CD4-positive, alpha-beta T cell treated with Interleukin-21 for 1 hour (primary cell): ENCODE measurements at places on chromosomes 2 and 18.

GRCh38 chr2:184370954-184371353, 227.4 kb upstream of the ZNF804A start:
- DNase-seq = no peak

- peak; percentile 11 for DNase-seq
Observed at GRCh38 chr2:231563378-231563961, 29.2 kb upstream of the TEX44 start.

DNA sequence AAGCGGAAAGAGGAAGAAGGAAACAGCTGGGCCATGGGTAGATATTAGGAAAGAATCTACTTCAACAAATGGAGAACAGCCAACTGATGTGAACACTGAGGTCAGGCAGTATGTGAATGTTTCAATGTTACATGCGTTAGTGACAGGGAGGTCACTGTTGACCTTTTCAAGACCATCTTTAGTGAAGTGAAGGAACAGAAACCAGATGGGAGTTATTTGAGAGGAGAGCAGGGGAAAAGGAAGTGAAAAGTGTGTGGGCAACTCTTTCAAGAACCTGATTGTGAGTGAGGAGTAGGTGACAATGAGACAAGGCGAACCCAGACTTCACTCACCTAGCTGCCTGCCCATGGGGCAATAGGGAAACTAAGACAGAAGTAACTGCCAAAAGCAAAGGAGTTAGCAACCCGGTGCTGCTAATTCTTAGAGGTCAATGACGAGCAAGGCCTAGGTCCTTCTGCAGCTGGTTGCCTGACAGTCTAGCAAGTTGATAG, 67.0 kb downstream of the SP3 start:
- DNase-seq = no peak

DNA sequence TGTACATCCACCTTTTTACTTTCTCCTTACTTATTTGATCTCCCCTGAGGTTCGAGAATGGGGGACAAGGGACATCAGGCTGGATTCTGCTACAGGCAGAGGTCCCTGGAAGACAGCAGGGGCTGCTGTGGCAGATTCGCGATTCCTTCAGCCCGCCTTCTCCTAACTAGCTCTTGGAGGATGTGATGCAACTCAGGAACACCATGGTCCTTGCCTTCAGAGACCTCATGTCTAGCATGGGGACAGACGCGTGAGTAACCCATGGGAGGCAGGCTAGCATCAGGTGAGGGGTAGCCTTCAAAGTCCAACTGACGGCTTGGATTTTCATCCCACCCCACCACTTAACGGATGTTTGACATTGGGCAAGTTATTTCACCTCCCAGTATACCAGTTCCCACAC, 869 bp upstream of the TCF23 start:
- no peak for DNase-seq

DNA sequence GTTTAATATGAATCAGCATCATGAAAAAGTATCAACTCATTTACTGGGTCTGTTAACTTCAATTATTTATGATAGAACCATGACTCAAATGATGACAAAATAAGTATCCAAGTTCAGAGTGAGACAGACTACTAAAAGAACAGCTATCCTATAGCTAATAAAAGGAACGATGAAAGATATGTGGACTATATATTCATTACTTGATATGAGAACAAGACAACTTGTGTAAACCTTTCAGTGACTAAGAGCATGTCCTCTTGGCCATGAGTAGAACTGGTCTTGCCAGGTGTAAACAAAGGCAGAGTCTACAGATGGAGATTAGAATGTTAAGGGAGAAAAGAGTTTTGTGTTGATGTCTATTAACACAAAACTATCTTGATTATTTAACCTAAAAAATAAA, 360.4 kb upstream of the ZC3H15 start:
- no peak for DNase-seq

- DNase-seq = no peak
Observed at GRCh38 chr2:236157366-236157765, 10.8 kb downstream of the GBX2 start.

DNA sequence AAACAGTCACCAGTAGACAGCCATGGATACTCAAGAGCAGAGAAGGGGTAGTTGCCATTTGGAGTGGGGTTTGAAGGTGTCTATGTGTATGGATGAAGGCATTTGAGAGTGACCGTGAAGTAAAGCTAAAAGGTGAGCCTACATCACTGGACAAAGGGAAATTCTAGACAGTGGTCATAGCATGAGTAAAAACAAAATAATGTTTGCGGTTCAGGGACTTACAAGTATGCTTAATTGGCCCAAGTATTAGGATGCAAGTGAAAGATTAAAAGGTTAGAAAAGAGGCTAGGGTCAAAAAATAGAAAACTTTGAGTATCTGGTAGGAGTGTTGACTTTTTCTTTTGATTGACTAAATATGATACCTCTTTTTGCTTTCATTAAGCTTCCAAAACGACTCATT, 238.1 kb upstream of the SLC8A1 start:
- no peak for DNase-seq

GRCh38 chr2:85444629-85445172, 26.2 kb downstream of the SH2D6 start:
- DNase-seq = no peak

GRCh38 chr2:53220969-53221368, 546.6 kb upstream of the CHAC2 start:
- no peak for DNase-seq

DNA sequence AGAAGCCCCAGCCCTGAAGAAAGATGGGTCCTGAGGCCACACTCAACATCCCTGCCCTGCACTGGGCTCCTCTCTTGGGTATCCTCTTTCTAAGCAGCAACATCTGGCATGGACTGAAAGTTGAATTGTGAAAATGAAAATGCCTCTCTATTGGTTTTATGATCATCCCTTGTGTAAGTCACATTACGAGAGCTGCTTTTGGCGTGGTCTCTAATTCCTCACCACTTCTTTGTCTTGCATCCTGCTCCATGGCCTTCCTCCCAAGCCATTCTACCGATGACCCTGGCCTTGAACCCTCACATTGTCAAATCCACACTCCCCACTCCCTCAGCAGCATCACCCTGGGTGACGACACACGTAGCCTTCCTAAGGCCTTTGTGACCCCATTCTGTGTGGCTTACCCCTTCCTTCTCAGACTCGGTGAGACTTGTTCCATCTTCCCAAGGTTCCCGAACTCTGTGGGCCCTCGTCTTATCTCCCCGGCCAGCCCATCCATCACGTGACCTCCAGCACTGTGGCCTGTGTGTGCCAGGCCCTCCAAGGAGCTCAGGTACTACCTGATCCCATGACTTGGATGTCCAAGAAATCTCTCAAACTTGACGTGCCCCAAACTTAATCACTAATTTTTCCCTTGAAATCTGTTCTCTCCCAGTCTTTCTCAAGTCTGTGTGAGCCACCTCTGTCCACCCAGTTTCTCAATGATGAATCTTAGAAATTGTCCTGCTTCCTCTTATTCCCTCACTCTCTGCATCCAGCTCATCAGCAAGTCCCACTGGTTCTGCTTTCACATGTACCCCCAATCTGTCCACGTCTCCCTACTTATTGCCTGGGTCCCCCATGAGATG, 194.7 kb upstream of the HS6ST1 start:
- no peak for DNase-seq

DNA sequence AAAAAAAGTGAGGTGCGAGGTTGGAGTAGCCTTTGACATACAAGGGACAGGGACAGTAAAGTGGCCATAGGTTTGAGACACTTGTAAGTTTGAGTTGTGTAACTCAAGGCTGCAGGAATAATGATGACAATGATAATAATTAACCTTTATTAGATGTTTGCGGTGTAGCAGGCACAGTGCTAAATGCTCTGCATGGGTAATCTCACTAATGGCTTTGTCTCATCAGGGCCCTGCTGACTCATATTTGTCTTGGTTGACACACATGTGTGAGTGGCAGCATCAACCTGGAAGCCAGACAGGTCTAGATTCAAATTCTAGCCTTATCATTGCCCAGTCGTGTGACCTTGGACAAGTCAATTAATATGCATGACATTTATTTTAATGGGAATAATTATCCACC, 126.2 kb downstream of the FSHR start:
- no peak for DNase-seq

DNA sequence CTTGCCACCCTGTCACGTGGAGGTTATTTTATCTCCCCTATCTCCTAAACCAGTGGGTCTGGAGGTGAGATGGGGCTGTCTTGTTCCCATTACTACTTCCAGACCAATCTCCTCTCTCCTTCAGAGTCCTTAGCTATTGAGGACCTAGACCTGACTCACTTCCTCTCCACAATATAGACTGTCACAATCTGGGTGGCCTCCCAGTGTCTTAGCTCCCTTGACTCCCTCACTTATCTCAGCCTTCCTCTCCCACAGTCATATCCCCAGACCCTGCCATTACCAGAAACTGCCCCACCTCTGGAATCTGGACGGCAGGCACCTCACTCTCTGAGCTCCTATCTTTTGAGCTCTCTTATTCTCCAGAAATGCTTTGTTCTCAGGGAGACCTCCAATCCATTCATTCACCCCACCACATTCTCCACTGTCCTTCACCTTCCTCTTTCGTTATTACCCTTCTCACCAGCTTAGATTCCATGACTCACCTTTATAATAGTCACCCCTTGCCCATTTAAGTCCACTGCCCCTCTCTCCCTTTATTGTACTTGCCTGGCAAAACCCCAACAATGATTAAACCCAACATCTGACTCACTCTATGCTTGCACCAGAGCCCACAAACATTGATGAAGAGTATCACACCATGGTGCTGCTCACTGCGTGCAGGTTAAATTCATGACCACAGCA, 23.3 kb upstream of the SIX3 start:
- DNase-seq = no peak

- peak; percentile 30 for DNase-seq
Observed at GRCh38 chr18:13136904-13137669, 81.5 kb upstream of the LDLRAD4 start.

GRCh38 chr2:204268971-204269370, 276.3 kb upstream of the PARD3B start:
- DNase-seq = no peak

- no peak for DNase-seq
Observed at GRCh38 chr2:85655961-85656417, 12.0 kb downstream of the SFTPB start.

- peak; percentile 40 for DNase-seq
Observed at GRCh38 chr2:200703127-200703925, 108.4 kb upstream of the BZW1 start.

GRCh38 chr2:16626497-16626896, 39.1 kb downstream of the CYRIA start:
- DNase-seq = no peak

DNA sequence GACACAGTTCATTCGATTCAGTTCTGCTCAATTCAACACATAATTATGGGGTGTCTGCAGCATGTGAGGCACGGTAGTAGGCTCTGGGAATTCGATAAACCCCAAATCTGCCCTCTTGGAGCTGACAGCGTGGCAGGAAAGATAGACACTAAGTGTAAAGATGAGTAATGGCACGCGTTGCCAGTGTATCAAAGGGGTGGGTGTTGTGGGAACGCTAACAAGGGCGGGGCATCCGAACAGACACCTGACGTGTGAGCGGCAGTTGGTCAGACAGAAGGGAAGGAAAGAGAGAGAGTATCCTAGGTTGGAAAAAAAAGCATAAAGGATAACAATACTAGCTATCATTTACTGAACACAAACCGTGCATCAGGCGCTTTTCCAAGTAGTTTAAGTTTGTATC, 125.7 kb upstream of the HAAO start:
- DNase-seq = no peak

DNA sequence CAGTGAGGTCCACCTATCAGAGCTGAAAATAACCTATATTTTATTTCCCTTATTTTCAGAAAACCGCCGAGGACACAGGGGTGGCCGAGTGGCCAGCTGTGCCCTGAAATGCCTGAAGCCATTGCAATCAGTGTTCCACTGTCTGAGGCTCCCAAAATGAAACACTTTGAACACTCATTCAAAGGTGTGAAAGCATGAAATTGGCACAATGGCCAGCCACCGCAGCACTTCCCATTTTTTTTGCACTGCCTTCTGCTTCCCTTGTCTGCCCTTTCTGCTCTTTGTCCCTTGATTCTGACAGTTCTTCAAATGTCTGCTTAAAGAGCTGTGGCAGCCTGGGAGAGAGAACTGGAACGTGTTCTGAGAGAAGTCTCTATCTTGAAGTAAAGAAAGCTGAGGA, 1127.5 kb upstream of the CELF4 start:
- DNase-seq = no peak

- DNase-seq = no peak
Observed at GRCh38 chr18:77250926-77251729, 1.5 kb downstream of the GALR1 start.

DNA sequence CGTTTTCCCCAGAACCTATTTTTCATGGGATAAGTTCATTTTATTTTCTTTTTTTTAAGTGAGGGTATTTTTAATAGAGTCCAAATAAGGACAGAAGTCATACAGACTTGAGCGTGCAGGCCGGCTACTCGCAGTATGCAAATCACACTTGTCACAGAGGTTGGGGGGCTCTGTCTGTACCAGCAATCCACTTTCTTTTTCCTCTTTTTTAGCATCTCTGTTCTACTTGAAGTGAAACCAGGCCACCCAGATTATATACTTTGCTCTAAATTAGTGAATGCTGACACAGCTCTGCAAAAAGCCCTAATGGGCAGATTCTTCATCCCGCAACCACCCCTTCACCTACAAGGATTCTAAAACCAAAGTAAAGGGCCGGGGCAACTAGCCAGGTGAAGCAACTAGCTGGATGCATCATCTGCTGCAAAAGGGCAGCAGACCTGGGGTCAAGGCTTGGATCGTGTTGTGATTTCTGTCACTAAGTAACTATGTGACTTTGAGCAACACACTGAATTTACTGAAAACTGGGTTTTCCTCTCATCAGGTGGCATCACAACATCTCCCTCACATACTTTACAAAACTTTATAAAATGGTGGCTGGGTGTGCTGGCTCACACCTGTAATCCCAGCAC, 18.4 kb downstream of the KDSR start:
- DNase-seq = no peak

GRCh38 chr2:195146761-195147541, 510.1 kb upstream of the SLC39A10 start:
- no peak for DNase-seq

DNA sequence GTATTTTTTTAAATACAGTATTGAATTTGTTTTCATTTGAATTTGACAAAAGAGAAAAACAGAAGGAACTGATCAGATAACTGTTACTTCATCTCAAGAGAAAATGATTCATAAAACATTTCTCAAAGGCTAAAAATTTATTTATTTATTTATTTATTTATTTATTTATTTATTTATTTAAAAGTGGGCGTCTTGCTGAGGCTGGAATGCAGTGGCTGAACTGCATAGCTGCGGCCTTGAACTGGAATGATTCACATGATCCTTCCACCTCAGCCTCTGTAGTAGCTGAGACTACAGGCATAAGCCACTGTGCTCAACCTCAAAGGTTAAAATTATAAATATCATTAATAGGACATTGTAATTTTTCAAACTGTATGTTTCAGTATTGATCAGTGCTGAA, 4.5 kb upstream of the PUM2 start:
- DNase-seq = no peak

- DNase-seq = no peak
Observed at GRCh38 chr2:23721454-23721826, 205.5 kb downstream of the ATAD2B start.

- no peak for DNase-seq
Observed at GRCh38 chr18:59959073-59959472, 59.3 kb downstream of the PMAIP1 start.

DNA sequence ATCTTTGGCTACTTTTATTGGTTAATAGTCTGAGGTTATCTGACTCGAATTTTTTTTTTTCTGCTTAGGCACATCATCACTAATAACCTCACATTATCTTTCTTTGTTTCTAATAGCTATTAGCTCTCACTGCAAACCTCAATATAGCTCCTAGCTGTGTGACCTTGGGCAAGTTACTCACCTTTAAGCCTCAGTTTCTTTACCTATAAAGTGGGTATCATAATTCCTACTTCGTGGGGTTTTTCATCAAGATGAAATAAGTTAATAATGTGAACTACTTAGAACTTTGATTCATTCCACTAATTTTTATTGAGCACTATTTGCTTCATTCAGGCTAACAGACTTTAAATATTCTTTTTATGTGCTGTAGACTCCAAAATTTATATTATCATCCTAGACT, 55.5 kb downstream of the AGPS start:
- no peak for DNase-seq
